ENCODE measurements at places on chromosomes 7 and 10.

DNA sequence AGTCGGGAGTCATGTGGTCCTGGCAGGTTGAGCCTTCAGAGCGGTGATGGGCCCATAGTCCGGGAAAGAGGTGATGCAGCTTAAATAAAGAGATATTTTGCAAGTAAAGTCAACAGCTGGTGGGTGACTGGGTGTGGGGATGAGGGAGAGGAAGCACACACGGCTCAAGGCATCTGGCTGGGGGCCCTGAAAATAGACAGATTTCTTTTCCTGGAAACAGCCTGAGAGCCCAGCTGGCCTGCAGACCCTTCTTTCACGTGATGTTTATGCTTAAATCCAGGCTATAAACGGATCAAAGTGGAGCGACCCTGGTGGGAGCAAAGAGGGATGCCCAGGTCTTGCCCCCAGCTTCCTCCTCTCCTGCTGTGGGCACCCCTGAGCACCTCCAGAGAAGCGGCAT lies 149.1 kb downstream of the TEX36 start:
- no peak for DNase-seq

DNA sequence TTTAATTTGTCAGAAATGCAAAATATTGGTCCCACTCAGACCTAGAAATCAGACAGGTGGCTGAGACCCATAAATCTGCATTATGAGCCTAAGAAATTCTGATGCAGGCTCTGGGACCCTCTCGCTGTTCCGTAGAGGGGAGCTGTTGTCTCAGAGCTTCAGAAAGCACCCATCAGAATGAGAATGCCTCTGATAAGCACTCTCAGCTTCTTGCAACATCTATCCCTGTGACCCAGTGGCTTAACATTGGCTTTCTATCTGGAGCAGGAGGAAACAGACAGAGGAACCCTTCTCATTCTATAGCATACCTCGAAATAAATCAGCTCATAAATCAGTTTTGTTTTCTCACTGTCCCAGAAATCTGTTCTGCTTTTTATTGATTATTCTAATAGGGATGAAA lies 184.6 kb upstream of the SP4 start:
- DNase-seq, result no peak

- no peak for DNase-seq
Measured at GRCh38 chr10:71811351-71811750, 38.0 kb upstream of the VSIR start.

GRCh38 chr7:30240106-30240800 lies 44.1 kb upstream of the ZNRF2 start:
- no peak for DNase-seq

GRCh38 chr7:18831419-18831818 lies 286.0 kb downstream of the TWIST1 start:
- DNase-seq, result no peak

DNA sequence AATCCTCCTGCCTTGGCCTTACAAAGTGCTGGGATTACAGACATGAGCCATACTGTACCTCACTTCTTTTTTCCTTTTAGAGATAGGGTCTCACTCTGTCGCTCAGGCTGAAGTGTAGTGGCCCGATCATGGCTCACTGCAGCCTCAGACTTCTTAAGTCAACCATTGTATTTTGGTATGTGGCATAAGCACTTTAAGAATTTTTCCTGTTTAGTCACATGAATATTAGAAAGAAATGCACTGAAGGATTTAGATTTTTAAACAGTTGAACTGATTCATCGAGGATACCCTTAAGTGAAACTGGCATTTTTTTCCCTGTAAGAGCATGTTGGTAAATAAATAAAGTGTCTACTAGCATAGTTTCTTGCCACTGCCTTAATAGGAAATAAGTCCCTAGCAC lies 319.3 kb upstream of the CACNA2D1 start:
- DNase-seq, result no peak

DNA sequence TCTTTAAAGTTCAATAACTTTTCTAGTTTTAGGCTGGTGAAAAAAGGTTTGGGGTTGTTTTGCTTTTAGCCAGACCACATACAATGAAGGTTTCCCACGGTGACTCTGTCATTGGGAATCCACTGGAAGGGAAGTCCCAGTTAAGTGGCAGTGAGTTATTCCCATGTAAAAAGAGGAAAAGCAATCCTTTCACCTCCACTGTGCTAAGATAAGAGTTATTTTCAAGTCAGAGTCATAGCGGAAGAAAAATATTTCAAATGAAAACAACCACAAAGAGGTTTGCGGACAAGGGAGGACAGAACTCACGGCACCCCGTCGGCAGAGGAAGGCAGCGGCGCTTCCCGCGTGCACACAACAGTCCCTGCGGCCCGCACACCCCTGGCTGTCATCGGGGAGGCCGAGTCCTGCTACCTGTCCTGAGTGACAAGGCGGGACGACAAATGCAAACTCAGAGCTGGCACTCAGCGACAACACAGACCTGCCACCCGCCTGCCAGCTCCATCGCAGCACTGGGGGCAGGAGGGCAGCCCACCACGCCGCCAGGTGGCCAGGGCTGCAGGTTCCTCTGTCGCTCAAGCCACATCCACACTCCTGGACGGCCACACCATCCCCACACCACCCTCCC lies 9.3 kb upstream of the PAPOLB start:
- DNase-seq, result no peak

- no peak for DNase-seq
Measured at GRCh38 chr7:141585592-141586510, 34.6 kb downstream of the AGK start.

DNA sequence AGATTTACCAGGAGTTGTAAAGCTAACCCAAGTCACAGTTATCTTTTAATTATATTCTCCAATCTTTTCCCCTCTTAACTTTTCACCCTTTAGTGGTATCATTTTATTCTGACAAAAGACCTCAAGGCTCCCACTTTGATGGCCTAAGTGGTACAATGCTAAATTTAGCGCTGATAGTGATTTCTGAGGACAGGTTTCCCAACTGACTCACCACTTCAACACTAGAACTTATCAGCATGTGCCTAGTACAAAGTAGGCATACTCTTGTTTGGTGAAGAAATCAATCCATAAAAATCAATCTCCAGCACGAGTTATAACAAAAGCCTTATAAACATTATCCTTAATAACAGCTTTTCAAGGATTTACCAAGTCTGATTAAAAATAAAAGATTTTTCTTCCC lies 7.5 kb downstream of the SNX13 start:
- DNase-seq, result no peak

GRCh38 chr7:127792528-127793342 lies 140.7 kb downstream of the SND1 start:
- peak; percentile 65 for DNase-seq

- no peak for DNase-seq
Measured at GRCh38 chr10:96172666-96173065, 42.6 kb downstream of the ZNF518A start.

GRCh38 chr10:88179831-88180230 lies 316.4 kb downstream of the PTEN start:
- DNase-seq, result no peak

GRCh38 chr7:112444505-112444904 lies 5.8 kb upstream of the IFRD1 start:
- DNase-seq, result no peak
